HCT116 (cell line): ENCODE measurements at places on chromosomes 2 and 18.

- no peak for DNase-seq
Measured at GRCh38 chr2:40680547-40680946, 228.7 kb upstream of the SLC8A1 start.

GRCh38 chr18:63977040-63977439 lies 7.2 kb downstream of the SERPINB8 start:
- no peak for DNase-seq

DNA sequence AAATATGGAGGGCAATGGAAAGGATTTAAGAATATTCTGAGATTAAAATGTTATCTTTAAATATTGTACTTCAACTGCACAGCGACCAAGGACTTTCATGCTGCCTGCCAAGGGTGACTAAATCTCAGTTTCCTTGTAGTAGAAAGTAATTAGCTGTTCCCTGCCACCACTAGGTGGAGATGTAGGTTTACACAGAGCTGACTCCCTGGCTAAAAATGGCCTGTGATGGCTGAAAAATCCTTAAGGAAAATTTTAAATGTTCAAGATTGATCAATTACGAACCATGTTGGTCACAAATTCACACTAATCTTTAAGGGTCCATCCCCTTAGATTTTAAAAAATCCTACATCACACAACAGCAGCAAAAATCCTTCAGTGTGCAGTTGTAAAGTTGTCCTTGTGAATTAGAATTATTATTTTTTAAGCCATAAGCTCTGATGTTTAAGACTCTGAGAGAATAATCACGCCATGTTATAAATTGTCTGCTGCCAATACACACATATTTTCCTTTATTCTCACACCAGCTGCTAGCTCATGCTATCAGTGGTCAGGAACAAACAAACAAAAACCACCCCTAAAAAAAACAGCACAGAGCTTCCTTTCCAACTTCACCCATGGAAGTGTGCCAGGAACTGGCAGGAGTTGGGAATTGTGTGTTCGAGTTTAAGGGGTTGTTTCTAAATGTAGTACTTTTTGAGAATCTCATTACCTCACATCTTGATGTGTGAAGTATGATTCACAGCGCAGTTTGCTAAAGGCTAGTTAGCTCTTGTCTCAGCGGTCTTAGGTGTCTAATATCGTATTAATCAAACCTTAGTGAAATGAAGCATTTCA lies 399.8 kb downstream of the TMEM182 start:
- DNase-seq, result peak; percentile 16

- DNase-seq, result no peak
Measured at GRCh38 chr2:128371648-128372345, 53.1 kb upstream of the HS6ST1 start.

DNA sequence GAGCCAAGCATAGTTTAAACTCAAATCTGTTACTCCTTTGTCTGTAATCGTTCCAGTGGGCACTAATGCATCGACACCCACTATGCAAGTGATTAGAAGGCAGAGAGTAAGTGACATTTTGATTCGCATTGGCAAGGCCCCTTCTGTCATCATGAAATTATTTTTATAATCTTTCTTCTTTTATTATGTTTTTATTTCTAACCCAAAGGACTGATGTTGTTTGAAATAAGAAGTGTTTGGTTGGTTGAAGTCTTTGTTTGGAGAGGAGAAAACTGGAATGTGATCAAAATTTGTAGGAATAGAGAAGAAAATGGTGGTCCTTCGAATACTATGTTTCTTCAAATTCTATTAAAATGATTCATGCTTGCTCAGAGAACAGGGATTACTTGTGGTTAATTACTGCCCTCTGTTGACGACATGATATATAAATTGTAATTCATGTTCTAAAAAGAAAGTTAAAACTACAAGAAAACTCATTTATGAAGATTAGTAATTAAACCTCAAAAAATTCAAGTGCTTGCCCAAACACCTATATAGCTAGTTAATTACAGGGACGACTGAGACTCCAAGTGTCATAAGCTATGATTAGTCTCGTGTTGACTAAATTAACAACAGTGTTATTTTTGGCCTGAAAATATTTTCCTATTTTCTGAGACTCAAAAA lies 26.4 kb upstream of the TFPI start:
- DNase-seq, result peak; percentile 69

GRCh38 chr2:3197308-3197707 lies 180.3 kb downstream of the EIPR1 start:
- DNase-seq, result no peak

- DNase-seq, result no peak
Measured at GRCh38 chr18:36693931-36694620, 134.7 kb downstream of the TPGS2 start.

DNA sequence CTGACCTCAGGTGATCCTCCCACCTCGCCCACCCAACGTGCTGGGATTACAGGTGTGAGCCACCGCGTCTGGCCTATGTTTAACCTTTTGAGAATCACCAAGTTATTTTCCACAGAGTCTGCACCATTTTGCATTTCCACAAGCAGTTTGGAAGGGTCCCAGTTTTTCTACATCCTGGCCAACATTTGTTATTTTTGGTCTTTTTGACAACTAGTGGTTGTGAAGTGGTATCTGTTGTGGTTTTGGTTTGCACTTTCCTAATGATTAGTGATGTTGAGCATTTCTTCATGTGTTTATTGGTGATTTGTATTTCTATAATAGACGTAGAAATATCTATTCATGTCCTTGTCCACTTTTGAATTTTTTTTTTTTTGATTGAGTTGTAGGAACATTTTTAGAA lies 67.9 kb downstream of the BIRC6 start:
- DNase-seq, result no peak

GRCh38 chr2:29293830-29294438 lies 178.7 kb downstream of the CLIP4 start:
- peak; percentile 16 for DNase-seq

- peak; percentile 48 for DNase-seq
Measured at GRCh38 chr2:214019229-214019972, 391.5 kb upstream of the VWC2L start.

DNA sequence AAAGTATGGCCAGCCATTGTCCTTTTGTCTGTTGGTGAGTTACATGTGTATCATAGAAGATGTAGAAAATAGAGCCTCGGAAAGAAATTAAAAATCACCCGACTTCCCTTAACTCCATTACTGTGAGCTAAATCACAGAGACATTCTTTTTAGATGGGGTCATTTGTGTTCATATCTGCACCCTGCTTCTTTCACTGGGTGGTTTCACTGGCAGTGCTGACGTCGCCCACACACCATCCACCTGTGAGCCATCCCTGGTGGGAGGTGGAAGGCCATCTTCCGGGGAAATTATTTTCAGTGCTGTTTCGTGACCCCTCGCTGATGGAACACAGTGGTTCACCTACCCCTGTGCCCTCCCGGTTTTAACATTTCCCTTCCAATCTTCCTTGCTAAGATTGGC lies 21.2 kb downstream of the SH3BP4 start:
- no peak for DNase-seq

DNA sequence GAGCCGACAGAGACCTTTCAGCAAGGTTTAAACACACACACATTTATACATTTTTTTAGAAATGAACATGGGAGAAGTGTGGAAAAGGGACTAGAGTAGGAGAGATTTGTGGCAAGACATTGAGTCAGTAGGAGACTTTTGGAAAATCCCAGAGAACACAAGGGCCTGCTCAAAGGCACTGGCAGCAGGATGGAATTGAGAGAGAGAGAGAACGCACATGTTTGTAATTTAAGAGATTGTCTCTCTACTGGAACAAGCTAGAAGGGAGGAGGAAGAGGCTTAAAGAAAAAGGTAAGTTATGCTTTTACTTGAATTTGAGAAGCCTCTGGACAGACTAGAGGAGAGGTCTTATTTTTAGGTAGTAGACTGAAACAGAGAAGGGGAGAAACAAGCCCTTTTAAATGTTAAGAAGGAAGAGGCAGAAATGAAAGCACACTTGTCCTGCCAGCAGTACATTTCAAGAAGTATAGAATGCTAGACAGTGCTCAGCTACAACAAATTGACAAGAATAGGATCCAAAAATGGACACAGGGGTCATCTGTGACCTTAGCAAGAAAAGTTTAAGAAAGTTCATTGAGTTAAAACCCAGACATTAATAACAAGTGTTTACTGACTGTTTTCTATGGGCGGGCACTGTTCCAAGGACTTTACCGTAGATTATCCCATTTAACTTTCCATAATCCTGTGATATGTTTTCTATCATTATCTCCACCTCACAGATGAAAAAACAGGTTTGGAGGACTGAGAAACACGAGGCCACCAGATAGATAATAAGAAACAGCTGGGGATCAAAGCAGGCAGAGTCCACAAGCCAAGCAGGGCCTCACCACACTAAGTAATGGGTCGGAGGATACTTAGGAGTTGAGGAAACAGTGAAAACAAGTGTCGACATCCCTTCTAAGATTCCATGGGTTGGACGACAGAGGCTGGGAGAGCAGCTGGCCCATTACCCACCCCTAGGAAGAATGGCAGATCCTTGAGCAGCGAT lies 306.5 kb upstream of the NRP2 start:
- DNase-seq, result no peak

- no peak for DNase-seq
Measured at GRCh38 chr2:209322905-209323512, 100.8 kb upstream of the MAP2 start.

GRCh38 chr2:101559551-101559950 lies 84.6 kb upstream of the RFX8 start:
- DNase-seq, result no peak

- DNase-seq, result no peak
Measured at GRCh38 chr2:156476850-156477206, 40.6 kb downstream of the GPD2 start.

- no peak for DNase-seq
Measured at GRCh38 chr2:177726931-177727348, 334.4 kb downstream of the AGPS start.

- DNase-seq, result no peak
Measured at GRCh38 chr2:126645211-126645618, 10.7 kb upstream of the GYPC start.

DNA sequence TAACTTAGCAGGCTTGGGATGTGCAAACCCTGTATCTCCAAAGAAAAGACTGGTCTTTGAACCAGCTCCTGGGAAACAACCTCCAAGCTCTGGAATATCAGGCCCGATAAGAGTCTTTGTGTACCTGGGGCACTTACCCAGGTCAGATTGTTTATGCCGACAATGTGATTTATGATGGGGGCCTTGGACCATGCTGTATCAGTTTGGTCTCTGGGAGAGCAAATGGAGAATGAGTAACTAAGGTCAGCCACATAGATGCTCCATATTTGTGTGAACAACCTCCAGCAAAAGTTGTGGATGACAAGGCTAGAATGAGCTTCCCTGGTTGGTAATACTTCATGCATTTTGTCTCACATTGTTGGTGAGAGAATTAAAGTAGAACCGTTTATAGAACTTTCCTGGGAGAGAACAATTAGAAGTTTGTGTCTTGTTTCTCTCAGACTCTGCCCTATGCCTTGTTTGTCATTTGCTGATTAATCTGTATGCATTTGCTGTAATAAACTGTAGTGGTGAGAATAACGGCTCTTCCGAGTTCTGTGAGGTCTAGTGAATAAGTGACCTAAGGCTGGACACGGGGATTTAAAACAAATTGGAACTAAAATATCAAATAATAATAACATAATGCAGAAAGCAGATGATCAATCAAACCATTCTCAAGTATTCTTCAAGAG lies 259.1 kb downstream of the XIRP2 start:
- no peak for DNase-seq

GRCh38 chr2:237552908-237553307 lies 13.5 kb upstream of the PRLH start:
- no peak for DNase-seq

DNA sequence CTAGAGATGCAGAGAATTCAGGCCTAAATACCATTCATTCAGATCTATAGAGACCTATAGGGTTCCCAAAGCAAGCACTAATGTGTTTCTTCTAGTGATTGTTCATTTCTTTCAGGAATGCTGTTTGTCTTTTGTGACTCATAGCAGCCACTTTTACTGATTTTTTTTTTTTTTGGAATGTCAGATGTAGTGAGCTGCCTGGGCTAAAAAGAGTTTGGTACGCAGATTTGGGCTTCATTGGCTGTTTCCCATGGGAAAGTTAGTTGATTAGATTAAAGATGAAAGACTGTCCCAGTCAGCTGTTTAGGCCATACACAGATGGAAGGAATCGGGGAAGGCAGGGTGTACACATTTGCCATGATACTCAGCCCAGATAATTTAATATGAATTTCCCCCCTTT lies 87.6 kb downstream of the CDC42EP3 start:
- DNase-seq, result no peak

DNA sequence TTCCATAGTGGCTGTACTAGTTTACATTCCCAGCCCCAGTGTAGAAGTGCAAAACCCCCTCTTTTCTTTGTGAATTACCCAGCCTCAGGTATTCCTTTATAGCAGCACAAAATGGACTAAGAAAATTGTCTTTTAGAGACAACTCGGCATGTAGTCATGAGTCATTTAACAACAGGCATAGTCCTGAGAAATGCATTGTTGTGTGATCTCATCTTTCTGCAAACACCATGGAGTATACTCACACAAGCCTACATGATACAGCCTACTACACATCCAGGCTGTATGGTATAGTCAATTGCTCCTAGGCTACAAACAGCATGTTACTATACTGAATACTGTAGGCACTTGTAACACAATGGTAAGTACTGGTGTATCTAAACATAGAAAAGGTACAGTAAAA lies 44.4 kb upstream of the MBP start:
- no peak for DNase-seq

GRCh38 chr2:42658306-42658705 lies 89.9 kb downstream of the MTA3 start:
- no peak for DNase-seq

- DNase-seq, result peak; percentile 22
Measured at GRCh38 chr18:58263055-58263957, 219.3 kb downstream of the NEDD4L start.

DNA sequence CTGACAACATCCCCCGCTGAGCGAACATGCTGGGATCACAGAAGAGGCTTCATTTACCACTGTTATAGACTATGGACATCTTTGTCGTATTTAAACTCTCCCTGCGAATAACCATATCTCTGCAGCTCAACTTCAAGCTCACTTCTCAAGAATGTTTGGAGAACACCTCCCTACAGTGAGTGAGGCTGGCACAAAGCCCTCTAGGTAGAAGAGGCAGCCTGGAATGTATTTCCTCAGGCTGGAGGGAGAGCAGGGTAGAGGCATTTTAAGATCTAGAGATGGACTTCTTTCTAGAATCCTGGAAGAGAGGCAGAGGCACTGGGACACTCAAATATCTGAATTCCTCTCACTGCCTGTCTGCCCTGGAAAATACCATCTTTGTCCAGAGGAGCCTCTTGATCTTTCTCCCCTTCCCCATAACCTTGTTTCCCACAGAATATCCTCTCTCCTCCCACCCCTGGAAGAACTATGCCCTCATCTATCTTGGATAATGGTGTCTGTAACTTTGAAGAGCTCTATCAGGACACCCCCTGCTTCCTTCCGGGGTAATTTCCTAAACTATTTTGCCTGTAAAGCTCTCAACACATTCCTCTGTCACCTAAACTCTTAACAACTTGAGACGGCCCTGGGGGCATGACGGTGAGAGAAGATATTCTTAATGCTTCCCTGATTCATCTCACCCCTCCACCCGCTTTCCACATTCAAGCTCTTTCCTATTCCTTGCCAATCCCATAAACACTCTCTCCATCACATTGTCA lies 2.4 kb upstream of the ANTXR1 start:
- no peak for DNase-seq
